Naive thymus-derived CD4-positive, alpha-beta T cell (primary cell): ENCODE measurements at places on chromosomes 6 and 20.

DNA sequence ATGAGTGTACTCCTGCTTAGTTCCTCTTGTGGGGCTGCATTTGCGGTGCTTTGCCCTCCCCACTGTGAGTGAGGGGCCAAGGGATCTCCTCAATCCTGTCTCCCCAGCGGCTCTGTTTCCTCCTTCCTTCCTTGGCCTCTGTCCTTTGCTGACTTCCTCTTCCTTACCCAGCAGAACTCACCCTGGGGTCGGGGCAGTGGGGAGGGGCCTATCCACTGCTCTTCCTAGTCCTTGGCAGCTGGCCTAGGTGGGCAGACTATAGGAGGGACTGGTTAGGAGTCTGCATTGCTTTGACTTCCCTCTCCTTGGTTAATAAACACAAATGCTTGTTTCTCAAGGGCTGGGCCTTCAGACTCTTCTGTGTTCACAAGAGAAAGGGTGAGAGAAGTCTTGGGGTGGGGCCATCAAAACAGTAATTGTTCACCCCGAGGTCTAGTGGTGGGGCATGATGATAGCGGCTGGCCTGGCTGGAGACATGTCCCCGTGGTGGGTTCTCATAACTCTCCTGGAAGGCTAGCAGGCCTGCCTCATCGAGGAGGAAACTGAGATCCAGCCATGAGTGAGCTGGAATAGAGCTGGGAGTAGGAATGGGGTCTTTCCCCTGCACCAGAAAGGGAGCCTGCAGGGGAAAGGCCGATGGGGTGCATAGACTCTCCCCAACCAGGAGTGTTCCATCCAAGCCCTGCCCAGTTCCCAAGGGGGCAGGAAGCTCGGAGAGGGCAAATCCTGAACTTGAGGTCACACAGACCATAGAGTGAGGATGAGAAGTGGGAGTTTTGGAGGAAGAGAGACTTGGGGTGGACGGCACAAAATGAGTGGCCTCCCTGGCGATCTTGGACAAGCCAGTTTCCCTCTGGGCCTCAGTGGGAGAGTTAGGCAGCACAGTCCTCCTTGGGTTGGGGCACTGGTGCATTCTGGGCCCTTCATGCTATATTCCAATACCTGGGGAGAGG is 12.7 kb downstream of the FAM110A start:
- no peak for DNase-seq
- H3K4me1 ChIP-seq = peaks cover 40% of the 10 kb centered on the region
- peak overlapping the region; percentile 75 for H3K4me3 ChIP-seq
- H3K27me3 ChIP-seq = no peaks in the 10 kb centered on the region
- peak overlapping the region; percentile 70 for H3K27ac ChIP-seq
- peaks cover 5% of the 10 kb centered on the region for H3K36me3 ChIP-seq

DNA sequence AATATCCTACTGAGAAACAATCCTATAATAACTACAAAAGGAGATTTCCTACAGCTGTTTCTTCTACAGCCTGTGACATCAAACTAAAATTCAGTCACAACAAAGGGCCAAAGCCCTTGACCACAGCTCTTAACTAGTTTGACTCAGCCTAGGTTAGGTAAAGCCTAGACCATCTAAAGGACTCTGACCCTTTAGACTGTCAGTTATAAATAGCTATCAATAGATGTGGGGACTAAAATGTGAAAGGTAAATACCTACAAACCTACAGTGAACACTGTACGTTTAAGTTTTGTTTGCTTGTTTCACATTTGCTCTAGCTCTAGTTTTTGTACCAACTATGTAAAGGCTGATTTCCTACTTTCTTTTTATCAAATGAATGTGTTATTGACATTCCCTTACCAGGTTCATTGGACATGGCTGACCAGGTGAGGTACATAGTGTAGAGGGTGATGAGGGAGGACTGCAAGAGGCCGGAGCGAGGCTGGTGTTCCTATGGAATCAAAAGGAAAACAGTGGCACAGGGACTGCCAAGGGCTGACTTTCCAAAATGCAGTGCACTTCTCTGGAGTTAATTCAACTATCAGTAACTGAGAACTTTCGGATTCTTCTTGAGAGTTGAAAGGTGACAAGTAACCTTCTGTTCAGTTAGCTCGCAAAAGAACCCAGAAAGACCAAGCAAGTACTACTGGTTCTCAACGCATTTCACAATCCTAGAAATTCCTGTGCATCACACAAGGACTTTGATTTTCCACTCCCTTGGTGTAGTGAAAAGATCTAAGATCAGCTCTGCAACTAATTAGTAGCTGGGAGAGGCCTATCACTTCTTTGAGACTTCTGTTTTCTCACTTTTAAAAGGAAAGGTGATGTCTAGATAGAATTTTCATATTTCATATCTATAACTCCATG is 17.2 kb downstream of the SERINC3 start:
- H3K4me1 ChIP-seq = no peaks in the 10 kb centered on the region
- no peaks in the 10 kb centered on the region for H3K27me3 ChIP-seq
- H3K4me3 ChIP-seq = no peak overlapping the region
- no peak for DNase-seq

DNA sequence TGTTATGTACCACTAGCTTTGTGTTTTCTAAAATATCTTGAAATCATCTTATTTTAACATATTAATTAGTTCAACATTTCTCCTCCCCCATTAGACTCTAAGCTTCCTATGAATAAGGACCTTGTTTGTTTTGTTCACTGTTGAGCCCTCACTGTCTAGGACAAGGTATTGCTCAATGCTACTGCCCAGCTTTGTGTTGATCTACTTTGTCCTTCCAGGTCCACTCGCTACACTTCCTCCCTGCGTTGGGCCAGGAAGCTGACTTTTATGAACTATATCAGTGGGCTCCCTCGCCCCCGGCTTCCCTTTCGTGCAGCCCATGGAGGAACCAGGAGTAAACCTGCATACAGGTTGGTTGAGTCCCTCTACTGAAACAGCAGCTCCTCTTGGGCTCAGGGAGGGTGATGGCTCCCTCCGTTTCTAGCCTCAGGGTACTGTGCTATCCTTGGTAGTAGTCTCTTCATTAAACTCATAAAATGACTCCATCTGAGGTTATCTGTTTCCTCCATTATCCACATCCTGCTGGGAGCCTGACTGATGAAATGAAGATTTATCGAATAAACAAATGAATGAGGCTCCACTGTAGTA is 272.5 kb downstream of the CLIC5 start:
- DNase-seq = no peak
- H3K27ac ChIP-seq = no peak overlapping the region
- no peak overlapping the region for H3K4me3 ChIP-seq
- no peaks in the 10 kb centered on the region for H3K36me3 ChIP-seq

DNA sequence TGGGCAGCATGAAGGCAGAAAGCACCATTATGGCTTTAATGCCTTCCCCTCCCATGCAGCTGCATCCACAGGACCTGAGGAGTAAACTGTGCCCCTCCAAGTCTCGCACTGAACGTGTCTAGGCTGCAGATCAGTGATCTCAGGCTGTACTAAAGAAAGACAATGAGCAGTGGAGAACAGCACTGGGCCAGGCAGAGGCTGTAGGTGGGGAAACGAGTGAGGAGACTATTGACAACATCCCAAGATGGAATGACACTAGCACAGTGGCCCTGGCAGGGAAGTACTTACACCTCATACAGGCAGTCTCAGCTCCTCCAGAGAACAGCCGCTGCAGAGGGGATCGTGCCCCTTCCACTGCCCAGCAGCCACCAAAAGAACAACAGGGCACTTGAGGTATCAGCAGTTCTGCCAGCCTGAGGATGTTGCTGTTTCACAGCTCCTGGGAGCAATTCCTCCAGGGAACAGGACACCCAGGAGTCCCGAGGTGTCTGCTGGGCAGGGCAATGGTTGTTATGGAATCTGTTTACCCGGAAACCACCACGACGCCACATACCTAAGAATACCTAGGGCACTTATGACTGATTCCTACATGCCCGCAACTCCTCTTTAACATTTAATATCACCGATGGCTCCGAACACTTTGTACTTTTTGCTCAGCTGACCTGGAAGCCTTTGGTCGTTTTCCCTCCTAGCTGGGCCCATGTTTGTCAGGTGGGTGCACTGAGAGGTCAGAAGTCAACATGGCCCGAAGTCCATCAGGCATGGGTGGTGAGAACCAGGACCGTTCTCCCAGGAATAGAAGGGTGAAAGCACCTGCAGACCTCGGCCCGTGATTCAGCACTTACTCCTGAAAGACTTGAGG is 79.1 kb downstream of the SLC22A23 start:
- no peaks in the 10 kb centered on the region for H3K27me3 ChIP-seq
- H3K27ac ChIP-seq = no peak overlapping the region
- no peaks in the 10 kb centered on the region for H3K36me3 ChIP-seq

DNA sequence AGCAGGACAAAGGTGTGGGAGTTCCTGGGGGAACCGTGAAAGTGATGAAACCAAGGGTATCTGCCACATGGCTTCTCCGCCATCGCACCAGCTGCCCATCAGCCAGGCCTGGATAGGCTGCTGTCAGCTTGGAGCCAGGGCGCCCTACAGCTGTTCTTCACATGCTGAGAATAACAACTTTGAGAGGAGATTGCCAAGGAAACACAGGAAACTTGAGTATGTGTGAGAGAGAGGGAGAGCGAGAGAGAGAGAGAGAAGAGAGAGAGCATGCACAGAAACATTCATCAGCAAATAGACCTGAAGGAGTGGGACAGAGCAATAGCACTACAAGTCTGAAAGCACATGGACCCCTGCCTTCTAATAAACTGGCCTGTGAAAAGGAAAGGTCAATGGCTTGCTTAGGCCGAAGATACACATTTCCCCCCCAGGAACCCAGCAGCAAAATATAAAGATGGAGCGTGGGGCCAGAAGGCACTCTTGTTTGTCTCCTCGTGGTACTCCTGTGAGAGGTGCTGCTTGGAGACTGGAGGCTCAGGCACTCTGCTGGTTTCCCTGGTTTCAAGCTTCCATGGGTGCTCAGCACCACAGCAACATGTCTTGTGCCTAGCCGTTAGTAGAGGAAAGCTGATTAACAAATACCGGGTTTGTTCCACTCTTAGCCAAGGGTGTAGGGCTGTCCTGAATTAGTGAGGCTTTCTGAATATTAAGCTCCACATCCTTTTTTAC is 53.0 kb downstream of the SNAP25 start:
- H3K27ac ChIP-seq = no peak overlapping the region
- H3K4me3 ChIP-seq = no peak overlapping the region
- H3K4me1 ChIP-seq = no peaks in the 10 kb centered on the region
- no peak for DNase-seq
